ENCODE measurements at places on chromosomes 6 and 20. TPM values are rescaled to one million over a fixed set of nuclear protein-coding genes. Genes with fewer than 3 reads are reported as not detected.

DNA sequence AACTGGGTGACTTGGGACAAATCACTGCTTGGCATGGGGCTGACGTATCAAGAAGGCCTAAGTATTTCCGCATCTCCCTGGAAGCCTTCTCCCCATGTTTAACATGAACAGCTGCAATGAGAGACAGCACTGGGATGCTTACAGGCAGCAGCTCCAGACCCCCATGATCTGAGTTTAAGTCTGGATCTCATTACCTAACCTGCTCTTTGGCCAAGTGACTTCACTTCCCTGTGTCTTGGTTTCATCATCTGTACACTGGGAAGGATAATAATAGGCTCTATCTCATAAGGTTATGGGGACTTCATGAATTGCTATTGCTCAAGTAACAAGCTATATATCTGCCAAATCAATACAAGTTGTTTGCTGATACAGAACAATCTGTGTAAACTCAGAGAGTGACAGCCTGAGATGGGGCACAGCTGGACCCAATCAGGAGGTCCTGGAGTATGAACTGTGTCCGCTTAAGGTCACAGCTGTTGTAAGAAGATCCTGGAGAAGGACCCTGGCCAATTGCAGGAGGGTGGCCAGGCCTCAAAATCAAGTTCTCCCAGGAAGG is 56.0 kb downstream of the TGM2 start:
- peak overlapping the region; percentile 91 for H3K27ac ChIP-seq
- H3K4me3 ChIP-seq: no peak overlapping the region
- peaks cover 38% of the 10 kb centered on the region for H3K4me1 ChIP-seq
- H3K27me3 ChIP-seq: no peaks in the 10 kb centered on the region

Gene GUCA1A
- not detected for total RNA-seq

DNA sequence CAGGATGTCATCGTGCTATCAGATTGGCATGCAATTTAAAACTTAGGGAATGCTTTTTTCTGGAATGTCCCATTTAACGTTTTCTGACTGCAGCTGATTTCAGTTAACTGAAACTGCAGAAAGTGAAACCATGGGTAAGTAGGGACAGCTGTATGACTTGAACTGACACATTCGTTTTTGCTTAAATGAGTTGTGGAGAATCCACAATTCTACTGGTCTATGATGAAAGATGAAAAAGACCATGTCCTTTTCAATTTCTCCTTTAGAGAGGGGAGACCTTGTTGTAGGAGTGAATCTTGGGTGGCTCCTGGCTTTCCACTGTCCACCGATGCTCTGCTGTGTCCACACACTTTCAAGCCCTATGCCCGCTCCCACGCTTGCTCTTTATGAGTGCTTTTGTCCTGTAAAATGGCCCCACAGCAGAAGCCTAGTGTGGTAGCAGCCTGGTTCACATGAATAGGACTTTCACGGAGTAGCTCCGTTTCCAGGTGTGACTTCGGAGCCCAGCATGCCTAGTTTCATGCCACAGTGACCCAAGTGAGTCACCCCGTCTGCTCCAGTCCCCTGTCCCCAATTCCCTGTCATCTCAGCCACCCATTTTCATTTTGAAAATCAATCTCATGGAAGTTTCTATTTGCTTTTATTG is 21.9 kb downstream of the DYNLT1 start:
- H3K4me1 ChIP-seq: peaks cover 6% of the 10 kb centered on the region
- DNase-seq: no peak
- no peak overlapping the region for H3K4me3 ChIP-seq
- H3K27me3 ChIP-seq: no peaks in the 10 kb centered on the region

Gene SIRPD
- not detected for total RNA-seq

DNA sequence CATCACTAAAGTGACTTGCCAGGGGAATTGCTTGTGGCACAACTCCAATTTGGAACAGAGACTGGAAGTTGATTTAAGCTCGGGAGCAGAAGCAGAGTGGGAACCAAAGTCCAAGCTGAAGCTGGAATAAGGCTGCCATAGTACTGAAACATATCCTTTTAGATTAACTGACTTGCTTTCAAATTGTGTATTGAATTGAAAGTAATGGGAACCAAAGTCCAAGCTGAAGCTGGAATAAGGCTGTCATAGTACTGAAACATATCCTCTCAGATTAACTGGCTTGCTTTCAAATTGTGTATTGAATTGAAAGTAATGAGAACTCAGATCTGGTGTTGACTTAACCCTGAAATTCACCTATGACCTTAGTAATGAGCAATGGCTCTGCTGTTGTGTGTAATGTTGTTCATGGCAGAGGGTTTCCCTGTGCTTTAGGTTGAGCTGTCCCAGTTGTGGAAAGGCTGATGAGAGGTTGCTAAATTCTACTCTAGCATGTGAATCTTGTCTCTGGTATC is 40.2 kb downstream of the CENPW start:
- peaks cover 10% of the 10 kb centered on the region for H3K36me3 ChIP-seq
- no peak overlapping the region for H3K4me3 ChIP-seq
- H3K4me1 ChIP-seq: no peaks in the 10 kb centered on the region

DNA sequence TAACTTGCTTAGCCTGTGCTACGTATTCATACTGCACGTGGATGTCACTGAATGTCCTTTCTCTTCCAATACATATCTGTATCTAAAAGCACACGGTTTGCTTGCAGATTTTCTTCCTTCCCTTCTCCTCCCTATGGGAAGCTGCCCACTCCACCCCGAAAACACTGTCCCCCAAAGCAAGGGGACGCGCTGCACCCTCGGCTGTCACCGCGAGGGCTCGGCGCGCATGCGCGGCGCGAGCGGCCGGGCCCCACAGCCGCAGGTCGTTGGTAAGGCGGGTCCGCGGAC is 659 bp downstream of the TMX4 start:
- no peaks in the 10 kb centered on the region for H3K36me3 ChIP-seq
- peaks cover 10% of the 10 kb centered on the region for H3K4me1 ChIP-seq
- no peak for DNase-seq
- H3K27me3 ChIP-seq: no peaks in the 10 kb centered on the region

DNA sequence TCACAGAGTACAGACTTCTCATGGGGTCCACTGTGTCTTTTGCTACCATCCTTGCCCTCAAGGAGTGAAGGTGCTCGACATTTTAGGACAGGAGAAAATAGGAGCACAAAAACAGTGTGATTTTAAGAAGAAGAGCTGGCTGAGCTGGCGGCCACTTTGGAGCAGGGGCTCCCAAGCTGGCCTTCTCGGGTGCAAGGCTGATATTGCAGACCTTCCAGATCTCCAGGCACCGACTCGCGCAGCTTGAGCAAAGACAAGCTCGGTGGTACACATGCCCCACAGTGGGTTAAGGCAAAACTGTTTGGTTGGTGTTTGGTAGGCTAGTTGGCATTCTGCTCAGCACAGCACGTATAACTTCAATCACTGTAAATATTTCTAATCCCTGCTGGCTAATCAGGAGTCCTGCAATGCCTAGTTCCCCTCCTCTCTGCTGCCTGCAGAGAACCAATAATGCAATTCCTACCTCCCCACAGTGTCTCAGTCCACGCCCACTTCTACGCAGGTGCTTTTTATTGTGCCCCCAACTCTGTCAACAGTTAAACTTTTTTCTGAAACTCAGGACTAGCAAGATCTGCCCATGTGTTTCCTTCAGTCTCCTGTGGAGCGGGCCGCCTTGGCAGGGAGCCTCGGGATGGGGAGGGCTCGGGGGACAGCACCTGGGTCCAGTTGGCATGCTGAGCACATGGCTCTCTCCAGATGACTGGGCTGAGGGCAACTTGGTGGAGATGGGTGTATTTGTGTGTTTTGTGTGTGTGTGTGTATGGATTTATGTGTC is 12.7 kb upstream of the SMOC2 start:
- H3K4me3 ChIP-seq: no peak overlapping the region
- DNase-seq: no peak
- no peaks in the 10 kb centered on the region for H3K36me3 ChIP-seq
- peaks cover 18% of the 10 kb centered on the region for H3K27me3 ChIP-seq
- no peak overlapping the region for H3K27ac ChIP-seq

Gene COL9A1
- total RNA-seq: 0.27 TPM

DNA sequence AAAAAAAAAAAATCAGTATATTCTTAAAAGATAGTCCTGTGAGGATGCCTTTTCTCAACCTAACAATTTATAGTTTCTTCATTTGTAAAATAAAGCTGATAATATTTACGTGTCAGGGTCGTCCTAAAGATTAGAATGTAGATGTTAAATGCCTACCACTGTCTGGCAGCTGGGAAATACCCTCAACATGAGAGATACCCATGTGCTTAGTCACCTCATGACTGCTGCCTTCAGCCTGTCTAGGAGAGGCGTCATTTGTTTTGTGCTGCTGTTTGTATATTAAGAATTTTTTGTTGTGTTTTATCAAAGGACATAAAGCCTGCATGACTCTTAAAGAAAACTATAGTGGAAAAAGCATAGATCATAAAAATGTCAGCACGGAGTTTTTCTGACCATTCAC is 9.5 kb downstream of the FAM120B start:
- H3K4me3 ChIP-seq: no peak overlapping the region
- H3K27me3 ChIP-seq: no peaks in the 10 kb centered on the region
- peaks cover 11% of the 10 kb centered on the region for H3K4me1 ChIP-seq
- no peak overlapping the region for H3K27ac ChIP-seq

Gene KCNK16
- not detected for total RNA-seq

Gene ZNF165
- total RNA-seq: 0.26 TPM

DNA sequence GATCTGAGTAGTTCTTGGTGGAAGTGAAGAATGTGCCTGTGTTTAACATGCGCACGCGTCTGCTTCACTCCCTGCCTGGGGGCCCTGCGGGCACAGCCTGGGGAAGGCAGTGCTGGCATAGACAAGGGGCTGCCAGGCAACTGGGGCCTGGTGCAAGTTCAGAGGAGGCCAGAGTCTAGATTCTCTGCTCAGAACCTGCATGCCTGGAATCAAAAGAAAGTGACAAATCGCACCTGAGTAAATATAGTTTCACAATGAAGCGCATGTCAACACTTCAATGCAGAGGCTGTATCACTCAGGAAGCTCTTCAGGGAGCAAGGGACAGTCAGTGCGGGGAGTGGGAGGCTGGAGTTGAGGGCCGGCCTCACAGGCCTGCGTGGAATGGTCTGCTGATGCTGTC is 24.2 kb upstream of the PPP1R14C start:
- no peak overlapping the region for H3K27ac ChIP-seq
- H3K4me3 ChIP-seq: no peak overlapping the region
- DNase-seq: no peak
- H3K27me3 ChIP-seq: peaks cover under 1% of the 10 kb centered on the region
- H3K36me3 ChIP-seq: peaks cover 2% of the 10 kb centered on the region

DNA sequence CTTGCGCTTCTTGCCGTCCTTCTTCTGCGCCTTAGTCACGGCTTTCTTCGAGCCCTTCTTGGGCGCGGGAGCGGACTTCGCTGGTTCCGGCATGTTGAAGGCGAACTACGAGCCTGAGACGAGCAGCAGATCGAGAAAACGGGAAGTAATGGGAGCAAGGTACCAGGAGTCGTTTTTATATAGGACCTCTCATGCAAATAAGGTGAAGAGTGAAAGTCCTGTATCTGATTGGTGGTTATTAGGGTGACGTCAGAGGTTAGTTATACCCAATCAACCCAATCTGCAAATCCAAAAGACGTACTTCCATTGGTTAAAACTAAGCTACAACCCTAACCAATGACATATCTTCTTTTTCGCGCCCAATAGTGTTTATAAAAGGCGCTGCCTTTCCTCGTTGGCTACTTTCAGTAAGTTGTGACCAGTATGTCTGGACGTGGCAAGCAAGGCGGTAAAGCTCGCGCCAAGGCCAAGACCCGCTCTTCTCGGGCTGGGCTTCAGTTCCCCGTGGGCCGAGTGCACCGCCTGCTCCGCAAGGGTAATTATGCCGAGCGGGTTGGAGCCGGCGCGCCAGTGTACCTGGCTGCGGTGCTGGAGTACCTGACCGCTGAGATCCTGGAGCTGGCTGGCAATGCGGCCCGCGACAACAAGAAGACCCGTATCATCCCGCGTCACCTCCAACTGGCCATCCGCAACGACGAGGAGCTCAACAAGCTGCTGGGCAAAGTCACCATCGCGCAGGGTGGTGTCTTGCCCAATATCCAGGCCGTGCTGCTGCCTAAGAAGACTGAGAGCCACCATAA is 100.6 kb upstream of the PRSS16 start:
- no peak overlapping the region for H3K27ac ChIP-seq
- H3K36me3 ChIP-seq: no peaks in the 10 kb centered on the region
- no peaks in the 10 kb centered on the region for H3K27me3 ChIP-seq
- DNase-seq: no peak
- no peak overlapping the region for H3K4me3 ChIP-seq

Gene SLC22A16
- not detected for total RNA-seq

- peaks cover 2% of the 10 kb centered on the region for H3K36me3 ChIP-seq
- H3K4me3 ChIP-seq: peak overlapping the region; percentile 89
- H3K27me3 ChIP-seq: no peaks in the 10 kb centered on the region
- peaks cover 33% of the 10 kb centered on the region for H3K4me1 ChIP-seq
- H3K27ac ChIP-seq: no peak overlapping the region
These were observed 1.4 kb downstream of the SAMD5 start for GRCh38 chr6:147509891-147510290.

DNA sequence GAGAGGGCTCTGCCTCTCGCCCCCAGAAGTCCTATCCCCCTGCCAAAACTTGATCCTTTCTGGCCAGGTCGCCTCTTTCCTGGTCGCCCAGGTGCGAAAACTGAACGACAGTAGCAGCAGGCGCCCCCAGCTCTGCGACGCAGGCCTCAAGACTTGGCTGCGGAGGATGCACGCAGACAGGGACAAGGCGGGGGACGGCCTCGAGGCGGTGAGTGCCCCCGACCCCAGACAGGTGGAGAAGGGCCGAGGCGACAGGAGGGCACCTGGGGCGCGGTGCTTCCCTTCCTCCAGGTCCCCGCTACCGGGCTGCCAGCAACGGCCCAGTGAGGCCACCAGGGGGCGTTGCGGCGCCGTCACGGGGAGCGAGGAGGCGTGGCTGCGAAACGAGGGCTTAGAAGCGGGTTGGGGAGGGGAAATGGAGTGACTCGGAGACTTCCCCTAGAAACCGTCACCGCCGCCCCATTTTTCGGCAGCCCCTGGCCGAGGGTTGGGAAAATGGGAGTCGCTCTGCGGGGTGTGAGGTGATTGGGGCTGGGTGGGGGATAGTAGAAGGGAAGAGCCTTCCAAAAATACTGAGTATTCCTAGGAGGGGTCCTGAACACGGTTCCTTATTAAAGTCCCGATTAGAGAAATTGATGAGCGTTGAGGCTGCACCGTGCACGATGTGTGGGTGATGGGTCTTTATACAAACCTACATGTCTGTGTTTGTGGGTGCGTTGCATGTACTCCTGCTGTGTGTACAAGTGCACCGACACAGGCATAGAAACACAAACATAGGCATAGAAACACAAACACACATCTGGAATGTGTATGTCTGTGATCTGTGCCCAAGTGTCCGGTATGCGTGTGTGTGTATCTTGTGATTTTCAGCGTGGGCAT is 44.6 kb downstream of the ARHGAP40 start:
- no peak for DNase-seq
- no peaks in the 10 kb centered on the region for H3K36me3 ChIP-seq
- peak overlapping the region; percentile 52 for H3K4me3 ChIP-seq
- no peak overlapping the region for H3K27ac ChIP-seq

DNA sequence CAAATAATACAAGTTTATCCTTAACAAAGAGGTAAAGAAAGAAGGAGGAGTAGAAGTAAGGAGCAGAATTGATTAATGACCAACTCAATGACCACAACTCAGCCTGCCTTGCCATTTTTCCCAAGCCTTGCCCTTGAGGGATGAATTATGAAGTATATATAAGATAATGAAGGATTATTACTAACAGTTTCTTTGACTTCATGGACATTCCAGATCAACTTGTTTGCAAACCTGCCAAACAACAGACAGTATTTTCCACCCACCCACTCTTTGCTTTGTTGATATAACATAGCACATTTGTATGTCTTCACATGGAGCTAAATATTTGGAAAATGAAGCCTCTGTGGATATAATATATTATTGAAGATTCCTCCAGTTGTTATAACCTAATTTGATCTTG is 9.9 kb upstream of the C6orf141 start:
- peaks cover 7% of the 10 kb centered on the region for H3K27me3 ChIP-seq
- H3K4me3 ChIP-seq: no peak overlapping the region
- DNase-seq: no peak
- H3K4me1 ChIP-seq: no peaks in the 10 kb centered on the region
- no peaks in the 10 kb centered on the region for H3K36me3 ChIP-seq

Measured in chondrocyte (in vitro differentiated cells).